ENCODE measurements at places on chromosomes 13 and 19.

DNA sequence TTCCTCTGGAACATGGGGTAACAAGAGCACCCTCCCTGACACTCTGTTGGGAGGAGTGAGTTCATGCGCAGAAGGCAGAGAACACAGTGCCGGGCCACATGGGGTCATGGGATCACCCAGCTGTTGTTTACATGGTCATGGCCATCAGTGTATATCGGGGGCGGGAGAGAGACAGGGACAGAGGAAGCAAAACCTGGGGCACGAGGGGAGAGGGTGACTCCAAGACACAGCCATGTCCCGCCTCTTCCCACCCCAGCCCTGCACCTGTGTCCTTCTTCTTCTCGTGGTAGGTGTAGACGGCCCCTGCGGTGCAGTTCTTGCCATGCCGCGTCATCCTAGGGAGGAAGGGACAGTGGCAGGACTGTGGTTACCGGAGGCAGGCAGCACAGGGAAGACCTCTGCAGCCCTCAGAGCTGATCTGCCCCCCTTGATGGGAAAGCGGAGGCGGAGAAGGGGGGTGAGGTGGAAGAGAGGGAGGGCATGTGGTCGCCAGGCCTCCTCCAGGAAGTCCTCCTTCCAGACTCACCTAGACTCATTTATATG, 19.9 kb downstream of the NOSIP start:
- DNase-seq, result no peak

- DNase-seq, result no peak
Measured at GRCh38 chr13:110600261-110600819, 15.0 kb upstream of the NAXD start.

DNA sequence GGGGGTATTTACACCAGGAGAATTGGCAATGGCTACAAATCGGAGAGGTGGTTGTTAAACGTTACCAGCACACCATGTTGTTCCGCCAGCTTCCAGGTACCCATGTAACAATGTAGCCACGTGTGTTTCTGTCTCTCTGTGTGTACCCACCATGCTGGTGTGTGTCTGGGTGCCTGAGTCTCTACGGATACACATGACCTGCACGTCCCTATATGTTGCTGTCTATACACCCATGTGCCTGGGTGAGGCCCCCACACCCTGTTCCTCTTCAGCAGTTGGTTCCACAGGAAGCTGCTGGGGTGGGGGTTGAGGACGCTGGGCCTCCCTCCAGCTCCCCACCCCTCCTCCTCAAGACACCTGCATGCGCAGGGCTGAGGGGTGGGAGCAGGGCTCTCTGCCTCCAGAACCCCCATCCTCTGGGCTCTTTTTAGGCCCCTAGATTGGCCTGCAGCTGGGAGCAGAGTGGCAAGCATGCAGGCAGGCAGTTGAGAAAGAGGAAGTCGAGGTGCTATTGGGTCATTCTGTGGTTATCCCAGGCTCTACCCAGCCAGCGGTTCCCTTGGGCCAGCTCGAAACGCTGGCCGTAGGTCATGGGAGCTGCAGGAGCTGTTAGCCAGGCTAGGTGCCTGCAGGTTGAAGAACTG, at the start of gene ARHGEF18:
Gene ARHGEF18, plus strand, starts transcription at position 351 of the 644 bp plus-strand sequence. CDS start 13,954 bp downstream, outside the sequence.
- DNase-seq, result peak; percentile 77

- DNase-seq, result no peak
Measured at GRCh38 chr19:40165362-40165937, 25.8 kb upstream of the MAP3K10 start.

GRCh38 chr13:42996584-42996983, 4.5 kb upstream of the EPSTI1 start:
- no peak for DNase-seq

DNA sequence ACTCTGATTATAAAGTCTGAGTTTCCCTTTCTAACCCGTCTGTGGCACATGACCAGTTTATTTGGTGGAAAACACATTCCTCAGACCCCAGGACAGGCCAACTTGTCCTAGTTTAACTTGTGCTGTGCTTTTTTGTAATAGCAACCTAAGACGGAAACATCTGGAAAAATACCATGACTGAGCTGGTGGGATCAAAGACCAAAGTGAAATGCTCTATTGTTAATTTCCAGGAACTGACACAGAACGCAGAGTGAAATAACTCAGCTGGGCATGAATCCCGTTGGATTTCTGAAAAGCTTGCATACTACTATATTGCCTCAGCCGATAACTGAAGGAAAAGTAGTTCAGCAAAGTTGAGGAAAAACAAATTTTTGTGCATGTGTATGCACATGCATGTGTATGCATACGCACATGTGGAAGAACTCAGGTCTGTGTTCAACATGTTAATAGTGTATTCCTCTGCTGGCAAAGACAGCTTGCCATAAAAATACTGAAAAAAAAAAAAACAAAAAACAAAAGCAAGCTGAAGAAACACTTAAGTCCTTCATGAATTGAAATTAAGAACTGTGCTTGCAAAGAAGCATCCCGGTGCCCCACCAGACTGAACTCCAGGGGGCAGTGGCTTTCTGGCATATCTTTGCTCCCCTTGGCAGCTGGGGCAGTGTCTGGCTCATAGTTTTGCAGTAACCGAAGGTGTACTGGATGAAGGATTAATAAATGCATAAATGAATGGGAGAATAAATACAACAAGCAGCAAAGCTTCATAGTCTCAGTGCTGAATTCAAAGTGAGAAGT, 187.8 kb downstream of the LHFPL6 start:
- no peak for DNase-seq

DNA sequence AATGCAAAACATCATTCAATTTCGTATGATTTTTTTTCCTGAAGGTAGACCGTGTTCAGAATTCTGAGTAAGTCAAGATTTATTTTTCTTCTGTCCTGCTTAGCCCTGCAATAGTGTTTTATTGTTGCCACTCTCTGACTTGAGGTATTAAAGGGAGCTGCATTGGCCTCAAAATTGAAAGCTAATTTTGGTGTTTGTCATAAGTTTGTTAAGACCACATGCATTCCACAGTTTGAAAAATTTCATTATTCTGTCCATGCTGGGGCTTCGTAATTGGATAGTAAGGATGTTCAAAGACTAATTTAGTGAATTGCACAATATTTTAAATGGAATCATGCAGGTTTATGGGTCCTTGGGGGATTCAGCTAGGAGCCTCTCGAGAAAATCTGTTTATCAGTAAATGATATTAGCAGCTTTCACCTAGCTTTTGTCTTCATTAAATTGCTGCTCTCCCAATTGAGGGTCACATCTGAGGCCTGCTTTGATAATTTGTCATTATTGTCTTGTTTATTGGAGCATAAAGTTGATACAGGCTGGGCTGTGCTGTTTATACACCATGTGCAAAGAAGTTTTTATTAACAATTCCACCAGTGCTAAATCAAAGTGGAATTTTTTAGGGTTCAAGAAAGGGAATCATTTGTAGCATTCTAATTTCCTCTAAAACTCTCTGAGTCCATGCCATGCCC, 339.8 kb upstream of the OBI1 start:
- DNase-seq, result no peak

DNA sequence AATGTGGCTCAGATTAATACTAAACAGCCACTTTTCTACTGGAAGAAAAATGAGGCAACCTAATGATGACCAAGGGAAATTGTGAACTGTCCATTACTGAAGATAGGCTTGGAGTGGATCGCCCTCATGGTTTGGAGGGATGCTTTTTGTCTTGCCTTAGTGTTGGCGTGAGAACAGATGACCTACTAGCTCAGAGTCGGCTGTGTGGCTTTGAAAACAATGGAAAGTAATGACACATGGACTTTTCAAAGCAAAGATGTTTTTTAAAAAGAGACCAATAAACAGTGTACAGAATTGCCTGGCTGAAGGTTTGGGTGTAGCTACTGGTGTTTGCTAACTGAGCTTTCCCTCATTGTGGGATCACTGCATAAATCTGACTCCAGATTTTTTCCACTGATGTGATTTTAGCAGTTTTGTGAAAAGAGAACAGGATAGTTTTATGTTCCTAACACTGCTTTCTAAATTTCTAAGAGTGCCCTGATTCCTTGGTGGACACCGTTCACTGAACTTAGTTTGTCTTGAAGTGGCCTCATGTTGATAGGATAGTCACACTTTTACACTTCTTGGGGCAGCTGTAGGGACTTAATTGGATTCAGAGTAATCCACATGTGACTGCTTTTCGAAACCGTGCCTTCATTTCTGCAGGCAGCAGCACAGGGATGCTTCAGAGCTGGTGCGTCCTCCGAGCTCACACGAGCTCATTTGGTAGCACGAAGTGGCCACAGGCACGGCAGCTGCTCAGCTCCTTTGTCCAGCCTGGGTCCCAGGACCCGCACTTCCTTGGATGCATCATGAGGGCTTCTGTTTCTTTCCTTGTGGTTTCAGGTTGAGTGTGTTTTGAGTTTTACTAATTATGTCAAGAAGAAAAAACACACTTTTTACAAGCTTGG, 4.3 kb downstream of the CEBPG start:
- DNase-seq, result no peak

DNA sequence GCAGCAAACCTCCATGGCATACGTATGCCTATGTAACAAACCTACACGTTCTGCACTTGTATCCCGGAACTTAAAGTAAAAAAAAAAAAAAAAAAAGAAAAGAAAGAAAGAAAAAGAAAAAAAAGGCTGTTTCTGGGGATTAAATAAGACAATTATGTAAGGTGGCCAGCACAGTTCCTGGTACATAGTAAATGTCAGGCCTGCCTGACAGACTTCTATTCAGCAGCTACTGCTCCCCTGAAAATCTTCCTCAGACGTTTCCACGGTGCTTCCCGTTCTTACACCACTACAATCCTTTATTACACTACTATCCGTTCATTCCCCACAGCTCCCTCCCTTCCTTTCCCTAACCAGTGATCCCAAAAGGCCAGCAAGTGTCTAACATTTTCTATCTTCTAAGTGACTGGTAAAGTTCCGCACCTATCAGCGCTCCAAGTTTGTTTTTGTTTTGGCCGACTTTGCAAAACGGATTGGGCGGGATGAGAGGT, 636 bp upstream of the RB1 start:
- no peak for DNase-seq

DNA sequence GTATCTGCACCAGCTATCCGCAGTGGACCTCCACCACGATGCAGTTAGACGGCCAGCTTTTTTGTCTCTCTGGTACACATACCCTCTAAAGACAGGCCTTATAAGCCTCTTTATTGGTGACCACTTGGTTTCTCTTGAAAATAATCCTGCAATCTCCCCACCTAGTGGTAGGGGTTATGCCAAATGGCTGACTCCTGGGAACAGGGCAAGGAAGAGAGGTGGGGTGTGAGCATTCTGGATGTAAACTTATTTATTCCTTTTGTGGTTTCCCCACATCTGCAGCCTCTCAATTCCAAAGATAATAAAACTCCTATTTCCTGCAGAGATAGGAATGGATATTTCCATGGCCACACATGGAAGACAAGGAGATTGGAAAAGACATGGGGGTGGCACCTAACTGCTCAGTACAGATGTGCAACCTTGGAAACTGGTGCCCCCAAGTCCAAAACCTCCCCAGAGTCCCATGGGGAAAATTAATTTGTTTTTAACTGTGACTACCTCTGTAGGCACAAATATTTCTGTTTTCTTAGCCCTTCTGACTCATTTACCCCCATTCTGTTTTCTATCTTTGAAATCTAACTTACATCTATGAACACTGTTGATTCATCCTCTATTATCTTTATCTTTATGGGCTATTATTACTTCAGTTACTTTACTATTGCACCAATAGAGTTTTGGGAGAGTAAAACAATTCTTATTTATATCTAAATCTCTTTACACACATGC, 112.7 kb upstream of the TSHZ3 start:
- no peak for DNase-seq

DNA sequence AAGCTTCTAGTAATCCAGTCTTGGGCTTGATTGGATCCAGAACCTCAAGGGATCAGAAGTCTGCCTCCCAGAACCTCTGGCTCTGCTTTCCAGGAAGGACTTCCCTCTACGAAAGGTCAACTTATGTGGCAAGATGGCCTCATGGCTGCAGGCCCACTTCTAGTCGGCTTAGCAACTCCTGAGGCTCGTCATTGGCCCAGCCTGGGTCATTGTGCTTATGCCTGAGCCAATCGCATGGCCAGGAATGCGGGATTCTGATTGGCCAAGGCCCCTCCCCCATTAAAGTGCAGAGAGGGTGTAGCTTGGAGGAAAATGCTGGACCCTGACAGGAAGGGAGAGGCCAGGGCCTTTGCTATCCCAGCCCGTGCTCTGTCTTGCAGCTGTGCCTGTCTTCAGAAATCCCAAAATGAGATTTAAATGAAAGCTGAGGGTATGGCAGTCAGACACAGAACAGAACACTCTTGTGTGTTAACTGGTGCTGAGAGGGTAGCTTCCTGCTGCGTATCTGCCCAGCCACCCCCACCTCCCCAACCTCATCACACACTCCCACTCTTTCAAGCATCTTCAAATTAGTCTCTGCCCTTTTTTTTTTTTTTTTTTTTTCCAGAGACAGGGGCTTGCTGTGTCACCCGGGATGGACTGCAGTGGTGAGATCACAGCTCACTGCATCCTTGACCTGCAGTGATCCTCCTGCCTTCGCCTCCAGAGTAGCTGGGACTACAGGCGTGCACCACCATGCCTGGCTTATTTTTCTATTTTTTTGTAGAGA, 5.5 kb upstream of the CCNE1 start:
- DNase-seq, result peak; percentile 81

GRCh38 chr13:35954207-35954560, 177.0 kb downstream of the DCLK1 start:
- no peak for DNase-seq

Data from Right ventricle myocardium inferior (tissue), 1 donor.